ENCODE measurements at places on chromosomes 4 and X.

DNA sequence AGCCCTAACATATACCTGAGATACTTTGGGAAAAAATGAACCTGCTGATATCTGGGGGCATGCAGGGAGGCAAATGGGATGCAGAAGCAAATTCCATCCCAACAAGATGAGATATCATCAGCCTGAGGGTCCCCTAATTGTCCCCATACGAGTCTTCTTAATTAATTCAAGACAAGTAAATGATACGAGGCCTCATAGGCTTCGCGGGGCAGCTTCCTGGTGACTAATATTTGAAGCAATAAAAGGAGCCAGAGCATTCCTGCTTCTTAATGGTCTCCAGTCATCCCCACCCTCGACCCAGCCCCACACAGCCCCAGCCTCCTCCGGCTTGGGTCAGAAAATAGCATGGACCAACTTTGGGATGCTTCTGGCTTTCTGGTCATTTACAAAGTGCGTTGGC, 99.6 kb upstream of the MSX1 start:
- no peak for DNase-seq

DNA sequence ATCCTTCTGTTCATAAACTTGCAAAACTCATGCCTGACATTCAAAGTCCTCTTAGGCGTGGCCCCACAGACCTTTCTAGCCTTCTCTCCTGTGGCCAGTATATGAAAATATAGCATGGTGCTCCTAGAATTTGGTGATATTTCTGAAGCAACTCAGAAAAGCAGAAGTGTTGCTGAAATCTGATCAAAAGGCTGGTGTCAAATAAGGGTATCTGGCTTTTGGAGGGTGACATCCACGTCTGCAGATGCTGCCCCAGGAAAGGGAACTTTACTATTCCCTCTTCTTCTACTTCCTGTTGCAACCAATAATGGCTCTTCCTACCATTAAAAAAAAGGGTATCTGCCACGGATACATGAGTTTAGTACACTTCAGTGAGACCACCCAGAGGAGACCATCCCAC, 83.9 kb upstream of the RPS6KA3 start:
- no peak for DNase-seq

DNA sequence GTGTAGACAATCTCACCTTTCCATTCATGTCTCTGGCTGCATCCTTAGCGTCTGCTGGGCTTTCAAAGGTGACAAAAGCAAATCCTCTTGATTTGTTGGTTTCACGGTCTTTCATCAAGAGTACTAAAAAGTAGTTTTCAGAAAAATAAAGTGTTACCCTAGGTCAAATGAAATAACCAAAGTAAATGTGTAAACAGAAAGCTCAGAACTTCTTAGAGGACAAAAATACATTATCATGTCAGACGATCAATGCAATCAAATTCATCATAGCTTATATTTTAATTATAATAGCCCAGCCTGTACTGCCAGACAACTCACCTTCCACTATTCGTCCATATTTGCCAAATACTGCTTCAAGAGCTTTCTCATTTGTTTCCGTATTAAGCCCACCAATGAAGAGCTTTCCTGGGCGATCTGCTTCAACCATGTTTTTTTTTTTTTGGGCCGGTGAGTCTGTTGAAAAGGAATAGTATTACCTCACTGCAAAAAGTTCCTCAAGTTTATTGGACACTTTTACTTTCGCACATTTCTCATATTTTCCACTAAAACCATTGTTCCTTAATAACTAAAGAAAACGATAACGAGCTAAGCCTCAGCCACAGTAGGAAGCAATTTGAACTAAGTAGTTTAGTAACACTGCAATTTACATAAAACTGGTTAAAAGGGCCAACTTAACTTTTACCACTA, 1.4 kb downstream of the RBMX start:
- no peak for DNase-seq

DNA sequence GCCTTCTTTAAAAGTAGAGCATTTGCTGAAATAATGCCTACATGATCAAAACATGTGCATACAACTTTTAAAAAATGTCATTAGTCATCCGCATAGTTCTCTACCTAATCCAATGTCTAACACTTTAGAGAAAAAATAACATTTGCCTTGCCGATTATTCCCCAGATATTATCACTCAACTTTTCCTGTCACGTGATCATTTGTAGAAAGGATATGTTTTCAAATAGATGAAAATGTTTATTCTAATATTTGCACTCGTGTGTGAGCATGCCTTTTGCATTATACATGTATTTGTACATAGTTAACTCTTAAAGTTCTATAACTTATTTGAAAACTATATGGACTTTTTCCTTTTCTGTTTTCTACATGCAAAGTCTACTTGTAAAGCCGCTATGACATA, 533.0 kb upstream of the FMR1 start:
- no peak for DNase-seq

DNA sequence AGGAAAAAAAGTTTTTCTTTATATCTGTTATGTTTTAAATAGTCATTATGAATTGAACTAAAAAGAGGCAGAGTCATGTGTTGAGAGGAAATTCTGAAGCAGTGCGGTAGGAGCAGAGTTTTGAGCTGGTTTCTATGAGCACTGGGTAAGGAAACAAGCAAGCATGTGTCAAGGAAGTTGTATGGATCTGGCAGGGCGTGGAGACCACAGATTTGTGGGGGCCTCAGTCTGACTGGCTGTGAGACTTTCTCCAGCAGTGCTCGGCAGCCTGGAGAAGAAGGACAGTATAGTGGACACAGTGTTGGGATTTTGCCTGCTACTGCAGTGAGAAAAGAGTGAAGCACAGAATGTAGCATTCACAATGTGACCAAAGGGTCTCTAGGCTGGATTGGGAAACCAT, 399.1 kb downstream of the INPP4B start:
- DNase-seq, result no peak

DNA sequence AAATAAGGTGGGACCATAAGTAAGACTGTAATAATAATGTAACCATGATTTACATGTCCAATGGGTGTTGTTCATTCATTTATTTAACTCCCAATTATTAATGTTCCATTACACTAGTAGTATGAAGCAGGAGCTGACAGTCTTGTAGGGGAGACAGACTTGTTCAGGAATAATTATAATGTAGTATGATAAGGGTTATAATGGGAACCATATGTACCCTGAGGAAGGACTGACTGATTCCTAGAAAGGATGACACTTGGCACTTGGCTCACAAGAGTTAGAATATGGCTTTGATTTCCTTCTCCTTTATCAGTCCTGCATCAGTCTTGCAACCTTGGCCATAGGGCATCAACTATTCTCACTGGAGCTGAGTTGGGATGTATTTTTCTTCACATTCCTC, 24.2 kb downstream of the PCDH7 start:
- no peak for DNase-seq

DNA sequence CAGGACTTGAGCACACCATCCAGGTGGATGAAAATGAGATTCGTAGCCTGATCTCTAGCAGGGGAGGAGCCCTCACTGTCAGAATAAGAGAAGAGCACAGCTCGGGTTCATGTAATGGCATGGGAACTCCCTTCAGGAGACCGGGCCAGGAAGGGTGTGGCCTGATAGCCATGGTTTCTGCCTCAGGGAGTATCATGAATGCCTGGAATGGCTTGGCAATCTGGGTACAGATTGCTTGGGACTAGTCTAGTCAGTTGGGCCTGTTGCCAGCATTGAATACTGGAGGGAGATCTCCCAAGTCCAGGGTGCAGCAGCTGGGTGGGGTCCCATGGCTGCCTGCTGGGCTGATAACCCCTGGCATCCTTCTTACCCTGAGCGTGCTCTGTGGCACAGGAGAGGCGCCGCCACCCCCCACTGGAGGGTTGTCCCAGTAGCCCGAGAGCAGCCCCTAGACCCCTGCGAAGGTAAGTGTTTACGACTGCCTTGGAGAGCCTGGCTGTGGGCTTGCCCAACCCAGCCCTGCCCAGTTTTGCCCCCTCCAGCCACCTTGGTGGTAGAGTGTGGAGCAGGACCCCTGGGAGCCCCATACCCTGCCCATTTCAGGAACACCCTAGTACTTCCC, 298.8 kb downstream of the TEX13A start:
- no peak for DNase-seq
